ENCODE measurements at places on chromosomes 16 and 17.

DNA sequence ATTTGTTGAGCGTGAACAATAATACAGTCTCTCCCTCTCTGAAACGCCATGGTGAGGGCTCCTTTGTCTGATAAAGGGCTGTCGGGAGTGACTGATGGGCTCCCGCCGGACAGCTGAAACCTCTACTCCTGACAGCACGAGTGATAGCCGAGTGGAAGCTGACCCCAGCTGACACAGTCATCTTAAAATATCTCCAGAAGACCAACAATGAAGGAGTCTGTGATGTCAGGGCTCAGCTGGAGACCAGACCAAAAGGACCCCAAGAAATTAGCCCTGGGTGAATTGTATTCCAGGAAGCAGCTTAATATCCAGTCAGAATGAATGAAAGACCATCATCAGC, 22.4 kb downstream of the CCDC182 start:
- no peak for DNase-seq

DNA sequence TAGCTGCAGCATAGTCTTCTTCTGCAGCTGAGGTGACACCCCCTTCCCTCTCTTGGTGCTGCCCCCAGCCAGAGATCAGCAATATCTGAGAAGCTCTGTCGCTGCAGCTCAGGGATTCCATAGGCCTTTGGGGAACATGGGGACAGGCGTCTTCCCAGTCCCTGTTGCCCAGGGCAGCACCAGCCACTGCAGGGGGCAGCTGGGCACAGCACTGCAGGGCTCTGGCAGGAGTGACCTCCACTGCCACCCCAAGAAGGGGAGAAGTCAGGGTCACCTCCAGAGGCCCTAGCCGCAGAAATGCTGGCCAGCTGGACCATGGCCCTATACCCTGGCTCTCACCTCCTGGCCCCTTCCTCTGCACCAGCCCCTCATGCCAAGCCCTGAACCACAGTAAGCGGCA, 16.9 kb downstream of the SCN4A start:
- no peak for DNase-seq

DNA sequence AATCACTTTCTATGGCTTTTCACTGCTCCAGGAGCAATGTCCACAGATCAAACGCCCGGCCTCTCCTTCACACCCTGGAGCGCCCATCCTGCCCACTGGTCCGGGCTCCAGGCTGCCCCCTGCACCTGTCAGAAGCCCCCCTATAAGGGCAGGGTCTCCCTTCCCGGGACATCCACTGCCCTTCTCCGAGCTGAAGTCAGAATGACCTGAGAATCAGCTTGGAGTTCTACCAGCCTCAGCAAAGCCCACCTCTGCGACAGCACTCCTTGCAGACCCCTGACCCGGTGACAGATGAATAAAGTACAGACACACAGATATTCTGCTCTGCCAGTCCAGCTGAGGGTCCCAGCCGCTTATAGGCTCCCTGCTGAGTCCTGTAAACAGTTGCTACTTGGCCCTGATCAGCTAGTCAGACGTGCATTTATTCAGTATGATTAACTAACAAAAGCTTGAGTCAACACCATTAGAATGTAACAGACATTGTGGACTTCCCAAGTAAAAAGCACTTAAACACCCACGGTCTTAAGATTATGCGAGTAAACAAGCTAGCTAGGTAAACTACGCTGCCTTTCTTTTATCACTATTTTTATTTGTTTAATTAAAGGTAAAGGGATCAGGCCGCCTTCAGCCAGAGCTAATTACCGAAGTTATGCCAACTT, 4.8 kb downstream of the SLC7A5 start:
- no peak for DNase-seq

DNA sequence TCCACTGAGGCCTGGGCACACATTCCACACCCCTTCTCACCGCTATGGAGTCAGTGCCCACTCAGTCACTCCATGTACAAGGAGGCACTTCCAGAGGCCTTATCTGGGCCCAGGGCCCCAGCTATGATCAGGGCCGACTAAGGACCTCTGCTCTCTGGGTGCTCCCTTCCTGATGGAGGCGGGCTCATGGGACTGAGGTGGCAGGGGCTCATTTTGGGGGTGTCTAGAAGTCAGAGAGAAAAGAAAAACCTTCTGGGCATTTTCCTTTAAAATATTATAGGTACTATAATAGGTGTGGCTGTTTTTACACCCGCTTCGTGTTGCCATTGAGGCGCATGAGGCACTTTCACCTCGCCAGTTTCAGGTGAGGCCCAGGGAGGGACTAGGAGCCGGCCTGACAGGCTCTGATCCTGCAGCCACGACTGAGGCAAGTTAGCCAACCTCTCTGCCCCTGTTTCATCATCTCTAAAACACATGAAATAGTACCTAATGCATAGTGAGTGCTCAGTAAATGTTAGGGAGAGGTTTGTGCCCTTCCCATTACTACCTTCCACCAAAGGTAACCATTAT, 14.4 kb downstream of the B9D1 start:
- no peak for DNase-seq

- DNase-seq, result no peak
Observed at GRCh38 chr17:46950997-46951621, 27.9 kb downstream of the RPRML start.

DNA sequence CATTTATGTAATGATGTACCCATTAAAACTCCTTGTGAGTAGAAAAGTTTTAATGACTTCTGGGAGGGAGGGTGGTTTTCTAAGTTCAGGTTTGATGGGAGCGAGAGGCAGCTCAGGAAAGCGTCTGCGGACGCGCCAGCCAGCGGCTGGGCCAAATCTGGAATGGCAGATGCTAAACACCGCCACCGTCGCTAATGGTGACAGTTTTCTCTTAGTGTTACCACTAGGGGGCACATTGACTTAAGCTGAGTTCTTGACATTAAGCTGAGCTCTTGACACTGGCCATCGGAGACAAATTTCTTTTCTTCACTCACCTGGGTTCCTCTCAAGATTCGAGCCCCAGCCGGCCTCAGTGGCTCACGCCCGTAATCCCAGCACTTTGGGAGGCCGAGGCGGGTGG, 6.7 kb downstream of the TRPV1 start:
- no peak for DNase-seq

- DNase-seq, result no peak
Observed at GRCh38 chr17:80937462-80938381, 53.9 kb upstream of the CHMP6 start.

GRCh38 chr16:4572715-4573114, 16.6 kb downstream of the C16orf96 start:
- no peak for DNase-seq

GRCh38 chr16:1097800-1098199, 1.8 kb upstream of the C1QTNF8 start:
- no peak for DNase-seq

- DNase-seq, result peak; percentile 14
Observed at GRCh38 chr16:74521691-74522090, 85.2 kb downstream of the GLG1 start.

All from HFF-Myc (cell line).